ENCODE measurements at places on chromosomes 7 and 10.

GRCh38 chr7:30975256-30975899, 11.6 kb downstream of the GHRHR start:
- no peak for DNase-seq

- DNase-seq, result no peak
Measured at GRCh38 chr7:45984386-45985295, 63.6 kb upstream of the IGFBP3 start.

DNA sequence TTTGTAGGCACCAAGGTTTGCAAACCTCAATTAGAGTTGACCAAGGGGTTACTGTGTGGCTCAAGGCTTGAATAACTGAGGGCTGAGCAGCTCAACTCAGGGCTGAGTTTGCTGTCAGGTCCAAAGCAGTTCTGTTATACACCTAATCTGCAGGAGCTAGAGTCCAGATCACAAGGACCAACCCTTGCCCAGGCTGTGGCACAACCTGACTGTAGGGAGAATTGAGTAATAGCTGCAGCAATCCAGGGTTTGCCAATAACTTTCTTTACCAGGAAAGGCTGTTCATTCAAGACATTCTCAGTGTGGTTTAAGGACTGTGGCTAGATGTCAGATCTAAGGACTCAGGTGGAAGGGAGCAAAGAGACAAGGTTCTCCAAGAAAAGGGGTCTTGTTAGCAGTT, 115.6 kb upstream of the IMMP2L start:
- DNase-seq, result no peak

DNA sequence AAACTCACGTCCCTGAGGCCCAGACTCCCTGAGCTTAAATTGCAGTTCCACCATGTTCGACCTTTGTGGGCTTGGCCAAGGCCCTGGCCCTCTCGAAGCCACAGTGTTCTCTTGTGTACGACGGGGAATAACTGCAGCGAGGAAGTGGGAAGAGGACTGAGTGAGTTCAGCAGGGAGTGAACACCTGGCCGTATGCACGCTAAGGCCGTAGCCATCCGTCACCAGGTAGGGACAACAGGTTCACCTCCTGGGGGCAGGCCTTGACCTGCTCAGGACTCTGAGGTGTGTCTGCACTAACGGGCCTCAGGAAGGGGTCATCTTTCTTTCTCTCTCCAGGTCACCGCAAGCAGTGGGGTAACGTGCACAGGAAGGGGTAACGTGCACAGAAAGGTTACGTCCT, 67.2 kb upstream of the CTBP2 start:
- DNase-seq, result no peak

DNA sequence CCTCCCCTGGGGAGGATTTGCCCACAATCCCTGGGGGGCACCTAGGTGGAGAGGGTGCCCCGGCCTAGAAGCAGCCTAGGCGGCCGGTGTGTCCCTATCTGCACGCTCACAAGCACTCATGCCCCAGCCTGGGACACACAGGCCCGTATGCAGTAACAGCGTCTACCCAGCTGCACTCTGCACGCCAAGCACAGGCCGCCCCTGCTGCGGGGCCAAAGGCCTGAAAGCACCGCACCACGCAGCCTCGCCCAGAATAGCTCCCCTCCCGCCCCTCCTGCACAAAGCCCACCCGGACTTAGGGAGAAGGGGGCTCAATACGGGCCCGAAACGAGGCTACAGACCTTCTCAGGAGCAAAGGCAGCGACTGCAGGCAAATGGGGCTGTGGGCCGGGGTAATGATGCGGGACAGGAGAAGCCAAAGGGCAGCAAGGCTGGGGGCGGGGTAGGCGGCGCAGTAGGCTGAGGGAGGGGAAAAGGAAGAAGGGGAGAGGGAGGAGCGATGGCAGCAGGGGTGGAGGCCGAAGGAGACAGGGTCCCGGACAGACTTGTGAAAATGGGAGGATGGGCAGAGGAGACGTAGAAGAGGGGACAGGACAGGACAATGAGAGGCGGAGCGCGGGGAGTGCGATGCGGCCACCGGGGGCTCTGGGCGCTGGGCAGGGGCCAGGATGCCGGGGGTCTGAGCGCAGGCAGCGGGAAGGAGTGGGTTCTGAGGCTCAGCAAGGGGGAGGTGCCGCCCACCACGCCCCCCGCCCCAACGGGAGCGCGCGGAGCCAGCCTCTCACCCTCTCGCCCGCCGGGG, 544 bp downstream of the GPRIN2 start:
- peak; percentile 46 for DNase-seq

DNA sequence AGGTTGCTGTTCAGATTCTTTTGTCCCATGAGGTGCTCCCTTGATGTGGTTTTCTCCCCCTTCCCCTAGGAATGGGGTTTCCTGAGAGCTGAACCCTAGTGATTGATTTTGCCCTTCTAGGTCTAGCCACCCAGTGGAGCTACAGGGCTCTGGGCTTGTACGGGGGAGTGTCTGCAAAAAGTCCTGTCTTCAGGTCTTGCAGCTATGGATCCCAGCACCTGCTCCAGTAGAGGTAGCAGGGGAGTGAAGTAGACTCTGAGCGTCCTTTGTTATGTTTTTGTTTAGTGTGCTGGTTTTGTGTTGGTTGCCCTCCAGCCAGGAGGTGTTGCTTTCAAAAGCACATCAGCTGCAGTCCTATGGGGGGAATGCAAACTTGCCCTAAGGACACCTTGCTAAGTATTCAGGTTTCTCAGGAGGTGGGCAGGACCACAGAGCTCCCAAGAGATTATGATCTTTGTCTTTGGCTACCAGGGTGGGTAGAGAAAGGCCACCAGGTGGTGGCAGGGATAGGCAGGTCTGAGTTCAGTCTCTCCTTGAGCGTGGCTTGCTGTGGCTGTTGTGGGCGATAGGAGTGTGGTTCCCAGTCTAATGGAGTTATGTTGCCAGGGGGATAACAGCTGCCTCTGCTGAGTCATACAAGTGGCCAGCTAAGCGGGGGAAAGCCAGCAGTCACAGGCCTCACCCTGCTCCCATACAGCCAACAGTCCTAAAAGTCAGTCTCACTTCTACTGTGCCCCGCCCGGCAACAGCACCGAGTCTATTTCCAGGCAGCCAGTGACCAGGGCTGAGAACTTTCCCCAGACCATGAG, 92.4 kb upstream of the JCAD start:
- DNase-seq, result no peak

GRCh38 chr7:127997226-127997922, 33.9 kb downstream of the LRRC4 start:
- DNase-seq, result no peak

- DNase-seq, result no peak
Measured at GRCh38 chr10:124704428-124705380, 39.5 kb downstream of the FAM53B start.

GRCh38 chr10:17122726-17123661, 6.6 kb downstream of the CUBN start:
- no peak for DNase-seq

DNA sequence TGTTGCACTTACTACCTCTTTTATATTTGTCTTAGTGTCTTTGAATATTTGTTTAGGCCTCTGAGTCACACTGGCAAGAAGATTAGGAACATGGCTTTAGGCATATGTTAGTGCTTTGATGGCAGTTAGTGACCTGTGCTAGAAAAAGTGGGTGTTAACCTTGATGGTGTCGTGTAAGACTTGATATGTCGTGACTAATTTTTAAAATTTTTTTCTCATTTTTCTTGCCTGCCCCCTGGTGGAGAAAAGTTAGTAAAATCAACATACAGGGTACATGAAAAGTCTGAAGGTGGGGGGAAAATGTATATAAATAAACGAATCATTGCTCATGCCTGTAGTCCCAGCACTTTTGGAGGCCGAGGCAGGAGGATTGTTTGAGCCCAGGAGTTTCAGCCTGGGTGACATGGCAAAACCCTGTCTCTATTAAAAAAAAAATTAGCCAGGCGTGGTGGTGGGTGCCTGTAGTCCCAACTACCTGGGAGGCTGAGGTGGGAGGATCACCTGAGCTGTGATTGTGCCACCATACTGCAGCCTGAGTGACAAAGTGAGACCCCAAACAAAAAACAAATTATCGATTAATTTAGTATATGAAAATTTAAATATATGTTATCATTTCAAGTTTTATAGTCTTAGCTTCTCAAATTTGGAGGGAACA, 44.6 kb downstream of the TAX1BP1 start:
- no peak for DNase-seq

DNA sequence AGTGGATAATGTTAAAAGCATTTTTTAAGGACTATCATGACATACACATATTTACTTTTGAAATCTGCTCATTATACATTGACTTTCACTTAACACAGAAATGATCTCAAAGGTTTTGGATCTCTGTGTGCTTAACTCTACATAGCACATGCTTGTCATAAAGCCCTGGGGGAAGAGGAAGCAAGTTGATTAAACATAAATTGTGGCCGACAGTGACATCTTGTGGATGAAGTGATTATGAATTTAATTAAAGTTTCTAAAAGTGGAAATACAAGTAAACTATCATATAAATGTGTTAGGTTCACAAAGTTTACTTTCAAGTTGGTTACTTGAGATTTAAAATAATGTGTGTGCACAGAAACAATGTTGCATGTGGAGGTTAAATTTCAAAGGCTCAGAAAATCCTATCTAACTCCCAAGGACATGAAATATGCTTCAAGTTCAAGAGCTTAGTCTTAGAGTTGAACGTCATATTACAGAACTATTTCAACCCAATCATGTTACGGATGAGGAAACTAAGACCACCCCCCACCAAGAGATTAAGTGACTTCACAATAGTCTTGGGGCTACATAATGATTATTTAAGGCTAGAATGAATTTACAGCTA, 1247.8 kb downstream of the GATA3 start:
- DNase-seq, result no peak

DNA sequence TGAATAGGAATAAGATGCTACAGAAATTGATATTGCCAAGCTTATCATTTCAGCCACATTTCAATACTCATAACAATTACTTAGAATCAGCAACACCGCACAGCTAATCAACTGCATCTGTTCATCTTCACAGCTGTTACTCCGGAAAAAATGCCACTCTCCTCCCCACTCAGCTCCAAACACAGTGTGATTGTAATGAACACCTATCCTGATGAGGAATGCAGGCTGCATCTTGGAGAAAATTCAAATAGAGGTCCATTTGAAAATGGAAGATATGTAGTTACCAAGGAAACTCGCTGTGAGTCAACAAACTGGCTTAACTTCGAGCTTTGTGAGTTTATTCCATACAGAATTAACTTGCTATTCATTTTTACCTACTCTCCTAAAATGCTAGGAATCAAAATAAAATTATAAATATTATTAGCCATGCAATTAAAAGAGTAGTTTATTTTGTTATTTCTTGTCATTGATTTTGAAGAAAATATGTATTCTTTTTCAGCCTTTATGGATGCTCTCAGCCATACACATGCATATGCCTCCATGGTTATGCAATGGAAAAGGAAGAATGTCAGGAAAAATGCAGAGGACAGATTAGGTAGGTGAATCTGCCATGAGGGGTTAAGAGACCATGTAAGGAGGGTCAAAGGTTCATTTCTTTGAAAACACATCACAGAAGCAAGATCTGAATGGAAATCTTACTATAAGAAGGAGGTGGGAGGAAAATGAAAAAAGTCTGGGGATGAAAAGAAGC, 267.2 kb downstream of the POM121L12 start:
- DNase-seq, result no peak

DNA sequence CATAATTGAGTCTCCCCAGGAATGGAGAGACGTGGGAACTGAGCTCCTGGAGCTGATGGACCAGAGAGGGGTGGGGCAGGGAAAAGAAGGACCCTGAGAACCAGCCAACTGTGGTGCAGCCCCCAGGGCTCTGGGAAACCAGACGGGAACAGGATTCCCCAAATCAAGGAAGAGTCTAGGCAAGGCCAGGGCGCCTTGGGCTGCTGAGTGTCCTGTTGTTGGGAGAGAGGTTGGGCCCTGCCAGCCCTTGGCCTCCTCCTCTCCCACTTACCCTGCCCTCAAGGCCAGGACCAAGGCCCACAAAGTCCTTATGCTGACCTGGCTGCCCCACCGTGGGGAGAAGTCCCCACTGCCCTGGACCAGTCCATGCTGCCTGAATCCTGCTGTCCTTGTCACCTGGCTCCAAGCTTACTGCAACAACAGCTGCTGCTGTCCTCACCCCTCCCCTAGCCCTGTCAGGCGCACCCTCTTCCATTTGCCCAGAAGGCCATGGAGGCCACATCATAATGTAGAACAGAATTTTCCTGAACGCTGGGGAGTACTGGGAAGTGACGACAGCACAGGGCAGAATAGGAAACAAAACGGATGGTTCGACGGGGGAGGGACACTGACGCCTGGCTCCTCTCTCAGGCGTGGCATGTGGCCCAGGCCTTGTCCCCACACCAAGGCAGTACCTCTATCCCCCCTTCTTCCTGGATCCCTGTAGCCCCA, 132.9 kb upstream of the ZMIZ1 start:
- DNase-seq, result no peak

DNA sequence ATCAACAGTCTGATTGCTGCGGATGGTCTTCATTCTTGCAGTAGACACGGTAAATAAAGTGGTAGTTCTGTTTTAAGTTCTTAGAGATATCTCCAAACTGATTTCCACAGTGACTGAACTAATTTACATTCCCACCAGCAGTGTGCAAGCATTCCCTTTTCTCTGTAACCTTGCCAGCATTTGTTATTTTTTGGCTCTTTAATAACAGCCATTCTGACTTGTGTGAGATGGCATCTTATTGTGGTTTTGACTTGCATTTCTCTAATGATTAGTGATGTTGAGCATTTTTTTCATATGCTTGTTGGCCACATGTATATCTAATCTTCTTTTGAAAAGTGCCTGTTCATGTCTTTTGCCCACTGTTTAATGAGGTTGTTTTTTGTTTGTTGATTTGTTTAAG, 30.2 kb upstream of the CXCL12 start:
- no peak for DNase-seq

- DNase-seq, result no peak
Measured at GRCh38 chr10:57579926-57580325, 687.8 kb downstream of the IPMK start.

DNA sequence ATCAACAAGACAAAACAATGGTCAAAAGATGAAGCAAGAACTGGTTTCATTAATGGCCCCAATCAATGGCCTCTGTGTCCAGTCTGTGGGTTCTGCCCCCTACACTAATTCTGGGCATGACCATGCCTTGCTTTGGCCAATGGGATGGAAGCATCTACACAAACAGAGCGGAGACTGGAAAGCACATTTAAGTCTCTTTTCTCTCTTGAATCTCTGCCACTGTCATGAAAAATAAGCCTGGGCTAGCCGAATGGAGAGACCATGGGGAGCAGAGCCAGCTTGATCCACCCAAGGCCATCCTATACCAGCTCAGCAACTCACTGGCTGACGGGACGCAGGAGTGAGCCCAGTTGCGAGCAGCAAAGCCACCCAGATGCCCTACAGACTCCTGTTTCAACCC, 30.9 kb downstream of the ANKRD16 start:
- peak; percentile 23 for DNase-seq

DNA sequence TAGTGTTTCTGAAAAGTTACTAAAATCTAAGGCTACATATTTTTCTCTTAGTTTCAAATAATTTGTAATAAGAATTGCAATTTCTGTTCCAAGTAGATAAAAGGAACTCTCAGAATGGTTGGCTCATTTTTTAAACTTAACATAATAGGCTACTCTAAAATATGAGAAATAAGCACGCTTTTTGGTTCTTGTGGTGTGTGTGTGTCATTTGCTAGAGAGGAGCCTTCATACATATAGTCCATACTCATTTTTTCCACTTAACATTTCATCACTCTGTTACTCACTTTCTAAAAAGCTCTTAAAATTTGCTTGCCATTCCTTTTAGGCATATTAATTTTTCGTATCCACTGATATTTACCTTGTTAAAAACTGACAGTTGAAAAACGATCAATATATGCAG, 74.0 kb upstream of the VWDE start:
- DNase-seq, result no peak

- DNase-seq, result no peak
Measured at GRCh38 chr10:99467236-99467999, 37.0 kb upstream of the GOT1 start.
